ENCODE measurements at places on chromosomes 7 and 10.

GRCh38 chr10:47030191-47030703 lies 119.0 kb downstream of the PTPN20 start:
- DNase-seq, result no peak

- peak; percentile 52 for DNase-seq
Observed at GRCh38 chr7:105269397-105269796, 119.3 kb downstream of the SRPK2 start.

GRCh38 chr7:44750424-44750823 lies 1.8 kb downstream of the ZMIZ2 start:
- DNase-seq, result no peak

DNA sequence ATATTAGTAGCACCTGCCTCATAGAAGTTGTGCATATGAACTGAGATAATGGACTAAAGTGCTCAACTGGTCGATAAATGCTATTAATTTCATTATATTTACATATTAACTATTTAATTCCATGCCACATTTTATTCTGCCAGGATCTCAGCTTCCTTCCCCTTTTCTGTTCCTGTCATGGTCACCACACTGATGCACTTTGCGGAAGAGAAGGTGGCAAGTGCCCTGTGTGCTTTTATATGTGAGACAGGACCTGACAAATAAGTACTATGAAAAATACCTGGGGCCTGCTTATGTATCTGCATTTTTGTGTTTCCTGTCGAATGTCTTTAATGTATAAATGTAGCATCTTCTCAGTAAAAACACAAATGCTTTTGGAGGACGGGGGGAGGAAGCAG lies 12.2 kb downstream of the ATP6V0E2 start:
- DNase-seq, result no peak

DNA sequence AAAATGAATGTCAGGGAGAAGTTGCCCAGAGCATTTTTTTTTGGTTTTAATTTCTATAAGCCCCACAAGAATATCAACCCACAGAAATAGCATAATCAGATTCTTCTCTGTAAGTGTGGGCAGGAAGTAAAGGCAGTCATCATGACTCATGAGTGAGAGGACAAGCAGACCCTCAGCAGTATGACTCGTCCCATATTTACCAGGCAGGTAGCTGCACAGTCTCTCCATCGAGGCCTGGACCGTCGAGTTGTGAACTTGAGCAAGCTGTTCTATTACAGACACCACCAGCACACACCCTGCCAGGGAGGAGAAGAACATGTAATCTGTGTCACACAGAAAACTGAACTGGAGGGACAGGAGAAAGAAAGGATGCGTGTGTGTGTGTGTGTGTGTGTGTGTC lies 37.8 kb downstream of the AOAH start:
- peak; percentile 43 for DNase-seq

DNA sequence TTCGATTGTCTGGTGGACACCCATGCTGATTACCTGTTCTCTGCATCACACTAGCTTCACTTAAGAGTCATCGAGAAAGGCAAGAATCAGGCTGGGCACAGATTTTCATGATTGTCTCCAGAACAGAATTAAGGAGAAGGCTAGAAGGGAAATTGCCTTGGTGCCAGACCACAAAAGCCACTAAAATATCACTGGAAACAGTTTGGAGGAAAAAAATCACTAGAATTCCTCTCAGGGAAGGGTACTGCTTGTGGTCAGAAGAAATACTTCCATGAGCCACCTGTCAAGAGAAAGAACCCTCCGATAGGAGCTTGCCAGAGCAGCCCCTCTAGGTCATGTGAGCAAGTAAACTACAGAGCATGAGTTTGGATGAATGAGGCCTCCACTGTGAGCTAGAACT lies 269.3 kb upstream of the TEX47 start:
- DNase-seq, result no peak
